Activated CD8-positive, alpha-beta memory T cell treated with anti-CD3 and anti-CD28 coated beads for 4 hours (primary cell): ENCODE measurements at places on chromosomes 2 and 18.

GRCh38 chr18:56748698-56749268 is 97.6 kb downstream of the WDR7 start:
- no peak for DNase-seq

DNA sequence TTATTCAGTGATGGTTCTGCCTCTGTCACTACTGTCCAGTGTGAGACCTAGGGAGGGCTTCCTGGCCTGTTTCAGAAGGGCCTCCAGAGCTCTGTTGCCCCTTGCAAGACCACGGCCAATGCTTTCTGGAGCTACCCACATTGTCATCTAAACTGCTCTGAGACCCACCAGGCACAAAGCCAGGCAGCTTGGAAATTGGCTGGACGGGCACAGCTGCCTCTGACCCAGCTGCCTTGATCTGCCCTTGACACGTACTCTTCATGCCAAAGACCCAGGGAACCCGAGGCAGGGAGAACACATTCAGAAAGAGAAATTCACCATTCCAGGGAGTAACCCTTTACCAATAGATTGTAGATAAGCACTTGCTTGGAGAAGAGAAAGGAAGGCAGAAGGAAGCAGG is 183.7 kb upstream of the SIX2 start:
- DNase-seq: no peak

- no peak for DNase-seq
Observed at GRCh38 chr2:144675731-144676130, 155.8 kb upstream of the ZEB2 start.

GRCh38 chr2:30204281-30204680 is 27.1 kb upstream of the LBH start:
- no peak for DNase-seq

DNA sequence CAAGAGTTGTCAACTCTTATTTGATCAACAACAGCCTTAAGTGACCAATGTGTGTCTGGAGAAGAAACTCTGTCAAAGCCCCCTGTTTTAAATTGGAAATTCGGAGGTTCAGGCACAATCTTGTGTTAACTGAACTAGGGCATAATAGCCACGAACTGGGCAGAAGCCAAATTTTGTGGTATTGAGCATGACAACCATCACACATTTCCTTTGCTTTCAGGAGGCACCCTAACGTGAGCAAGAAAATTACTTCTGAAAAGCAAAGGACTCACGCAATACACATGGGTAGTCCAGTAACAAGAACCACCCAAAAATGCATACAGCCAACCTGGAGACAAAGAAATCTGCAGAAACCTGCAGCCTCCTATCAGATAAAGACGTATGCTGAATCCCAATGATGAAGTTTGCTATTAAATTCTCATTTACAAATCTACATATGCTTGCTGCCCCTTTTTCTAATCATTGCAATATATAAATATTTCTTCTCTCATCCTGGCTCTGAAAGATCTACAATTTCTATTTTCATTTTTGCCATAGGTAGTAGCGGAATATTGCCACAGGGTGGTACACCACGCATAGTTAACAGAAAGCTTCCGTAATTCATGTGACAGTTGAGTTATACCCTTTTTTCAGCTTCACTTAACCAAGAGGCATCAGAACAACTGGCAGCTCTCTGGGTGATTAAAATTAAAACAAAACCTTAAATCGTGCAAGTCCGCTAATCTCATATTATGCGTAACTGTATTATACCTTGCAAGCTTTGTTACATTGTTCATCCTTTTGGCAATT is 495.8 kb downstream of the NRXN1 start:
- no peak for DNase-seq

DNA sequence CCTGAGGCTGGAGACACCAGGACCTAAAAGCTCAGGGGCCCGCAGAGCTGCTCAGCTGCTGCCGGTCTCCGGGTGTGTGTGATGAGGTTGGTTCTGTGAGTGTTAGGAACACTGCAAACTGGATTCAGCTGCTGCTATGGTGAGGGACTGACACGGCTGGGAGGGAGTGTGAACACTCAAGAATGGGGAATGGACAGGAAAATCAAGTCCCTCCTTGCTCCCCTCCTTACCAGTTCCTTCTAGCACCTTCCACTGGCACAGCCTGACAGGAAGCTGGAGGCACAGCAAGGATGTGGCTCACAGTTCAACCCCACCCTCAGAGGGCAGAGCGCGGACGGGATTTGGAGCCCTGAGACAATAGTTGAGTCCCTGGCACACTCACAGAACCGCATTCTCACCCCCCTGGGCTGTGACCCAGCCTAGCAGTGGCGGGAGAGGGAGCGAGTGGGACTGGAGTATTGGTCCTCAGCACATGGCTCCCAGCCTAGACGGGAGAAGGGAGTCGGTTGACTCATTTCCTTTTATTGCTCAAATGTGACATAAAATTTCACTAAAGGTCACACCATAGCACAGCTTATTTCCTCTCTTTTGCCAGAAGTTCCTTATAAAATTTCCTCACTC is 42.5 kb downstream of the LRRC30 start:
- no peak for DNase-seq

- DNase-seq: no peak
Observed at GRCh38 chr2:5148392-5149085, 543.6 kb upstream of the SOX11 start.

- no peak for DNase-seq
Observed at GRCh38 chr18:79486356-79487182, 90.8 kb downstream of the NFATC1 start.

DNA sequence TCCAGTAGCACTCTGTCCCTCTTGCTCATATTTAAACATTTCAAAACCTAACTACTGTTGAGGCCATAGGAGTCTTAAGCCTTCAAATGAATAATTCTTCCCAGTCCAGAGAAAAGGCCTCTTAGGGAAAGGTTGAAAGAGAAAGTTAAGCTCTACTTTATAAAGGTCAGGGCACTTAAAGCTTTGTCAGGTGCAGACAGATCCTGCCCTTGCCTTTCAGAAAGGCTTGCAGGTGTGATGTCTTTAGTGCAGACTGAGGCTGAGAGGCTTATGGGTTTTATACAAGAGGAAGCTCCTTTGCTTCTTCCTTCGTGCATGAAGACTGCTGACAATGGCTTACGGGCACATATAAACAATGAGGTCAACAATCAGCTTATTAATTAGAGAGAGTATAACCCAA is 105.0 kb upstream of the LINC00305 start:
- no peak for DNase-seq

- DNase-seq: no peak
Observed at GRCh38 chr2:164913640-164914350, 41.5 kb downstream of the SLC38A11 start.

DNA sequence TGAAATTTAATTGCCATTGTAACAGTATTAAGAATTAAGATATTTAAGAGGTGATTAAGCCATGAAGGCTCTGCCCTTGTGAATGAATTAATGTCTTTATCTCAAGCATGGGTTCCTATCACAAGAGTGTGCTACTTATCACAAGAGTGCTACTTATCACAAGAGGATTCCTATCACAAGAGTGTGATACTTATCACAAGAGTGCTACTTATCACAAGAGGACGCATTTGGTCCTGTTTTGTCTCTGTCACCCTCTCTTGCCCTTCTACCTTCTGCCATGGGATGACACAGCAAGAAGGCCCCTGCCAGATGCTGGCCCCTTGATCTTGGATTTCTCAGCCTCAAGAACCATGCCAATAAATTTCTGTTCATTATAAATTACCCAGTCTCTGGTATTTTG is 13.2 kb upstream of the COL5A2 start:
- no peak for DNase-seq
